ENCODE measurements at places on chromosomes 16 and 17.

DNA sequence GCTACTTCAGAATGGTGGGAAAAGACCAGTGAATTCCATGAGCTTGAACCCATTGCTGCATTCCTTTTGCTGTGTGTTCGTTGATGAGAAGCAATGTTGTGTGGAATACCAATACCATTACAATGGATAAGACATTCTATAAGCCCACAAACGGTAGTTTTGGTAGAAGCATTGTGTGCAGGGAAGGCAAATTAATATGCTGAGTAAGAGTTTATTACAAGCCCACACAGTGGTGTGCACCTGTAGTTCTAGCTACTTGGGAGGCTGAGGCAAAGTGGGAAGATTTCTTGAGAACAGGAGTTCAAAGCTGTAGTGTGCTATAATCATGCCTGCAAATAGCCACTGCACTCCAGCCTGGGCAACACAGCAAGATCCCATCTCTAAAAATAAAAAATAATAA is 19.9 kb upstream of the TENT4B start:
- DNase-seq = no peak

DNA sequence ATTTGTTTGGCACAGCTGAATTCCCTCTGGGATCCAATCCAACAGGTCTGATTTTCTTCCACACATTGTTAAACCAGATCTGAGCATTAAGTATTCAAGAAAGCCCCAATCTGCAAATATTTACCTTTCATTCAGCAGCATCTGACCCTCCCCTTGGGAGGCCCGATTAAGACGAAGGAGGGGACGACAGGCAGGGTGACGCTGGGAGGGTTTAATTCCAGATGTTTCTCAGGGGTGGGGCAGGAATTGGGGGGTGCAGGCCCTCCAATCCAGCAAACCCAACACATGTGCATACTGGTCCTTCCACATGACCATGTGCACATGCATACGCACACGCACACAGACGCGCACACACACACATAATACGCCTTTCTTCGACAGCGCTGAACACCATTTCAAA is 240.5 kb downstream of the GSG1L start:
- DNase-seq = no peak

GRCh38 chr17:56891751-56892150 is 22.1 kb downstream of the TRIM25 start:
- DNase-seq = no peak

DNA sequence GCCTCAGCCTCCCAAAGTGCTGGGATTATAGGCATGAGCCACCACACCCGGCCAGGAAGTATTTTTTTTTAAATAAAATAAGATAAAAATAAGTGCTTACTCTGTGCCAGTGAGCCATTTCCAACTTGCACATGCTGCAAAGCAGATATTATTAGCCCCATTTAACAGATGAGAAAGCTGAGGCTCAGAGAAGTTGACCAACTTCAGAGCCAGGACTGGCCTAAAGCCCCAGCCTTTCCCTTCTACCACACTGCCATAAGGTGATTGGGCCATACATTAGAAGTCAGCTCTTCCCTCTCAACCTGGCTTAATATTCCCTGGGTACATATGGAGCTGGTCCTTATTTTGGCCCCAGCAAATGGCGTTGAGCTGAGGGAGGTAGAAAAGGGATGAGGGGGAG is 25.1 kb downstream of the NEUROD2 start:
- no peak for DNase-seq

DNA sequence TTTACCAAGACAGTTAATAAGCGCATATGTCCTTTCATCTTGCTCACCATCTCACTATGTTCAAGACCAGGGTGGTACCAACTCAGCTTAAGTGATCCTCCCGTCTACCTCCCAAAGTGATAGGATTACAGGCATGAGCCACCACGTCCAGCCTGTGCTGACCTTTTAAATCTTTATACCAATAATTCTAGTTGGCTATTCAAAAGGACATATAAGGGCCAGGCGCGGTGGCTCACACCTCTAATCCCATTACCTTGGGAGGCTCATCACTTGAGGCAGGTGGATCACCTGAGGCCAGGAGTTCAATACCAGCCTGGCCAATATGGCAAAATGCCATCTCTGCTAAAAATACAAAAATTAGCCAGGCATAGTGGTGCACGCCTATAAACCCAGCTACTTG is 2.4 kb downstream of the CEP95 start:
- no peak for DNase-seq

Data from putamen (tissue), 1 donor.